HuH-7.5 (cell line): ENCODE measurements at places on chromosomes 7 and 10.

- no peak for DNase-seq
Observed at GRCh38 chr7:30805081-30805691, 34.0 kb downstream of the MINDY4 start.

- no peak for DNase-seq
Observed at GRCh38 chr7:27191833-27192545, 7.0 kb upstream of the HOXA11 start.

DNA sequence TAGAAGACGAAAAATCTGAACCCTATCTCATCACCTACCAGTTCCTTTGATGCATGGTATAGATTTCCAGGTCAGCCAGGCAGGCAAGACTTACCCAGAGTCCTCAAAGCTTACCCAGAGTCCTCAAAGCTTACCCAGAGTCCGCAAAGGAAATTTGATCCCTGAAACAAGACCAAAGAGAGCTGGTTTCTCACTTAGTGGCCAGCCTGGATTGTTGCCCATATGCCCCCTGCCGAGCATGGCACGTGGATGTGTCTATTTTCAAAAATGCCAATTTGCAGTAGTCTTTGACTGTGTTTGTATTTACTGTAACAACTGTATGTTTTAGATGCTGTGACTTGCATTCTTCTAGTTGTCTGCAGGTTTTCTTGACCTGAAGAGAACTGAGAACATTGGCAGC lies 120.2 kb upstream of the STARD3NL start:
- no peak for DNase-seq

DNA sequence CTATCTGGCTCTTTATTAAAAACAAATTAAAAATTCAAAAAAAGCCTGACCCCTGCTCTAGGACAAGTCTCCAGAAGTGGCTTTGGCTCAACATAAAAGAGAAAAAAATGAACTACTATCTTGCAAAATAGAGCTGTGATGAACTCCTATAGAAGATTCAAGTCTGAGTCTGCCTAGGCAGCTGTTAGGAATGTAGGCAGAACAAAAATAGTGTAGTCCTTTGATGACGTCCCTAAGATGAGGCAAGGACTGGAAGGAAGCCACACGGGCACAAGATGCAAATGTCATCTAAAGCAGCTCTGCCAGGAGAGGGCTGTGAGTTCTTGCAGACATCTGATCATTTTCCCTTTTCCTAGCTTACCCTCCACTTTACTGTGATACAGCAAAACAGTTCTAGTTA lies 20.5 kb downstream of the ASNS start:
- no peak for DNase-seq

GRCh38 chr10:103663802-103664201 lies 170.3 kb downstream of the NEURL1 start:
- DNase-seq: no peak

- DNase-seq: no peak
Observed at GRCh38 chr7:143296686-143297085, 8.5 kb downstream of the CASP2 start.

- DNase-seq: no peak
Observed at GRCh38 chr10:106402458-106402857, 762.0 kb downstream of the SORCS1 start.

DNA sequence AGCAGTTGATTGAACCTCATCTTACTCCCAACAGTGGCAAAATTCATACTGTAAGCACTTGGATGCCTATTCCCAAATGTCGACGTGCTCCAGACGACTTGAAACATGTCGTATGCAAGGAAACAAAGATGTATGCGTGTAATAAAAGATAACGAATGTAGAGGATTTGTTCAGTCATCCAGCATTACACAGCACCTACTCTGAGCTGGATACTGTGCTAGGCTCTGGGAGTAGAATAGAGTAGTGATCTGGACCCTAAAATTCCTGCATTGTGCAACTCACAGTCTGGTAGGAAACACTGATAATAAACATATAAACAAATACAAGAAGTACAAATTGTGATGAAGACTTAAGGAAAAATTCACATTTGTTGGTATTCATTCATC lies 5.6 kb upstream of the TBX20 start:
- DNase-seq: no peak

DNA sequence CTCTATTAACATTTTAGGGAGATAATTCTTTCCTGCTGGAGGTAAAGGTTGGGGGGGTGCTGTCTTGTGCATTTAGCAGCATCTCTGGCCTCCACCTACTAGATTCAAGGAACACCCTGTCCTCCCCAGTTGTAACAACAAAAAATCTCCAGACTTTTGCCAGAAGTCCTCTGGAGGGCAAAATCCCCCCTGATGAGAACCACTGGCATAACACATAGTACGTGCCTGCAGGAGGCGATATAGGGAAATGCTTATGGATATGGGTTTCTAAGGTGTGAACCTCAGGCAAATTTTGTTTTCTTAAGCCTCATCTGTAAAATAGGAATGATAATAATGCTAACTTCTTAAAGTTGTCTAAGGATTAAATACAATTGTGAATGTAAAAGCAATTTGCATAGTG lies 2.9 kb upstream of the OSBPL3 start:
- no peak for DNase-seq

DNA sequence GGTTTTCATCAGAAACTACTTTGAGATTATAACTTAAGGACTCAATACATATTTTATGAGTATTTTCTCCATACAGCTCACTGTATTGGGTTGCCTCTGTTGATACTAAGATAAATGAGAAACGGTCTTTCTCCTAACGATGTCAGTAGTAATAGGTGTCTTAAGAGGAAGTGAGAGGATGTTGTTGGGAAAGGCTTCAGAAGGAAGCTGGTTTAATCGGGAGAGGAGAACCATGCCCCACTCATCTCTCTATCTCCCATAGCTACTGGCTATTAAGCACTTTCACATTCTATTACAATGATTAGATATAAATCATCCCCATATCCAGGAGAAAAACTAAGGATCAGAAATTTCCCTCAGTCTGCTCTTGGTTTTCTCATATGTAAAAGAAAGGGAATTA lies 2.0 kb downstream of the CLEC5A start:
- no peak for DNase-seq

GRCh38 chr7:144830024-144830785 lies 5.6 kb downstream of the TPK1 start:
- DNase-seq: no peak

DNA sequence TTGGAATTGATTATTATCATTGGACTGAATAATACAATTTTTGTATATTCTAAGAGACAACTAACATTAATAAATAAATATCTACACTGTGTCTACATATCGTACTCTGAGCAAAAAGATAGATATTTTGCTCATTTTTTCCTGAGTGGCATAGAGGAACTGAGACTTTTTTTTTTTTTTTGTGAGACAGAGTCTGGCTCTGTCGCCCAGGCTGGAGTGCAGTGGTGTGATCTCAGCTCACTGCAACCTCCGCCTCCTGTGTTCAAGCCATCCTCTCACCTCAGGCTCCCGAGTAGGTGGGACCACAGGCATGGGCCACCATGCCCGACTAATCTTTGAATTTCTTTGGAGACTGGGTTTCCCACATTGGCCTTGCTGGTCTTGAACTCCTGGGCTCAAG lies 14.0 kb downstream of the KMT2E start:
- no peak for DNase-seq

DNA sequence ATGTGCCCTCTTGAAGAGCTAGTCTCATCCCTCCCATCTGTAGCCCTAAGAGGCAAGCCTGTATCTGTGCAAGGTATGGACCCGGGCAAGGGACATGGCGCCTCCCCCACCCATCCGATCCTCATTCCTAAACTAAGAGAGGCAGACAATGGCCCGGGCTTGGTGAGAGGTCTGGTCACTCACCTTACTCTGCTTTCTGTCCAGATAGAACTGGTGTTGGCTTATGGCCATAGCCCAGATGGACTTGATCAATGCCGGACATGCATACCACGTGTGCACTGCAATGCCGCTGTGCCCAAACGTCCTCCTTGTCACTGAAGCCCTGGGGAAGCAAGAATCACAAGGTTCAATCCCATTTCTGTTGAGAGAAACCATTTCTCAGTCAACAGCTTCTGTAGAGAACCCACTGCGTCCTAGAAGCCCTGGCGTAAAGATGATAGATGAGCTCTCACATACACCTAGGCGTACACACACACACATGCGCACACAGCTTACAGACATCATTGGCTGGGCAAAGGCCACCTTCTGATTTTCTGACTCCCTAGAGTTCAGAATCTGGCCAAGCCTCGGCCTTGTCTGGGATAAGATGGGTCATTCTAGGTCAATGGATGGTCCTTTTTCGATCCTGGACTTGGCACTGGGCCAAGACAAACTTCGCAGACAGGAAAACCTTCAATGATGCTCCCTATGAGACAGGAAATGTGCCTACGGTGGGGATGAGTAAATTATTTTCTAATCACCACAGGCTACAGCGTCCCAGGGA lies 114.6 kb downstream of the PRPF18 start:
- DNase-seq: no peak

DNA sequence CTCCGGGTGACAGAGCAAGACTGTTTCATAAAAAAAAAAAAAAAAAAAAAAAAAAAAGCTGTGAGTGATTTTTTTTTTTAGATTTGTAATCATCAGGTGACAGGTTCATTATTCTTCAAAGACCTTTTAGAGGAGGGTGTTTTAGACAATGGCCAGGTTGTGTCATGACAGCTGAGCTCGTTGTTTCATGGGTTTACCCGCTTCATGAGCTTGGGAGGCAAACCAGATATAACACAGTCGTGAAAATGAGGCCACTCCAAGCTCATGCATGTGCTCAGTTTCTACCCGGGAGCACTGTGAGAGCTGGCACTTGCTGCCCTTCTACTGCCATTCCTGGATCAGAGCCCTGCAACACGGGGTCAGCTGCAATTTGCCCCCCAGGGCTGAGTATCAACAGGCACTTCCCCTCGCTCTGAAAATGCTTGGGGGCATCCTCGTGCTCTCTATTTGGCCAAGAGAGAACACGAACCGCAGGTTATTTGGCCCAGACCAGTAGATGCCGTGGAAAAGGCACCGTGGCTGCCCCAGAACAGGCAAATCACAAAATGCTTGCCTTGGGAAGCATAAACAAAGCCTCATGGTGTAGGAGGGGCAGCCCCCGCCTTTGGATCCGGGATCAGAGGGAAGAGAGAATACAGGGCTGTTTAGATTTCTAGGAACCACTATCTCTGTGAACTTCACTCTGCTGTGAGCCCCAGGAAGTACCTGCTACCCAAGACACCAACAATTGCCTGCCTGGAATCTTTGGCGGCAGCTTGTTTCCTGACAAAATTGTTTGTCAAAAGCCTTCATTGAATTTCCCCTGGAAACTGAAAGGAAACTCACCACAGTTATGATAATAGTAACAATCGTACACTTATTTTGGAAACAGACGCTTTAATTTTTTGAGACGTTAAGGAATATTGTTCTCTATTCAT lies 371.0 kb downstream of the FRMD4A start:
- DNase-seq: no peak

GRCh38 chr7:159083698-159084068 lies 61.0 kb downstream of the VIPR2 start:
- no peak for DNase-seq

DNA sequence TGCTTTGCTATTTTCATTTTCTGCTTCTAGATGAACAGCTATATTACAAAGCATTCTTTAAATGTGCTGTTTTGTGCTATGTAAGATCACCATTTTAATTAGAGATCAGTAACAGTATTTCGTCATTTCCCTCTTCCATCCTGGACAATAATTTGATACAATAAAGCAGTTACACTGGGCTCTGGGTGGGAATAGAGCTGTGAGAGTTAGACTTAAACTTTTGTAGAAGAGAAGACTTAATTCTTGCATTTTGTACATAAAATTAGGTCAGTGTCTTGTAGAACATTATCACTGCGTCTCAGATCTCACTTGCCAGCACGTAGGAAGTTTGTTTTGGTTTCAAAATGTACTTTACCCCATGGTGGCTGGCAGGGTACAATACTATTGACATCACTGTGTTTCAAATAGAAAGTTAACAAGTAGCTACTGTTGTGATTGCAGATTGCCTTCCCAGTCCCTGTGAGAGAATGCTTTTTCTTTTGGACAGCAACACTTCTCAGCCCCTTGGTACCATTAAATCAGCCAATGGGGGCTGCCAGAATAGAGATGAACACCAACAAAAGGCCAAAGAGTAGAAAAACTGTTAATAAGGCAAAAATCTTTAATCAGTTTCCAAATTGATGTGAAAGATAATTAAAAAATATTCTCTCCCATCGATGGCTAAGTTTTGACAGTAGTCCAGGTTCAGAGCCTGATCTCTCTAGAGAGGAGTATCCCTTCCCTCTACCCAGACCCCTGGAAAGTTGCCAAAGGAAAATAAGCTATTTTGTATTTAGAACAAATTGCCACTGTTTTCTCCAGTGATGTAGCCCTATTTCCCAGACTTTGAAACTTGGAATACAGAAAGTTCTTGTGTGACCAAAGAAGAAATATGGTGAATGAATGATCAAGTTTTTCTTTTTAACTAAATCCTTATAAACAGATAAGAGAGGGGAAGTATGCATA lies 35.1 kb downstream of the SMNDC1 start:
- DNase-seq: peak; percentile 22

GRCh38 chr10:86411281-86411841 lies 44.8 kb upstream of the GRID1 start:
- DNase-seq: no peak

- peak; percentile 42 for DNase-seq
Observed at GRCh38 chr7:135210888-135211178, 493 bp downstream of the WDR91 start.

GRCh38 chr10:83522456-83522855 lies 616.9 kb upstream of the GHITM start:
- DNase-seq: no peak

GRCh38 chr7:105794741-105795729 lies 81.4 kb downstream of the ATXN7L1 start:
- DNase-seq: no peak
